Activated CD8-positive, alpha-beta T cell treated with anti-CD3 and anti-CD28 coated beads for 36 hours (primary cell): ENCODE measurements at places on chromosomes 7 and 10. TPM values are rescaled to one million over a fixed set of nuclear protein-coding genes. Genes with fewer than 3 reads are reported as not detected.

Gene TUBAL3
- not detected for total RNA-seq

Gene TEX47
- total RNA-seq, result not detected

Gene WNT8B
- 0.38 TPM for total RNA-seq

Gene TFEC
- not detected for total RNA-seq

Gene ADAMTS14
- total RNA-seq, result 0.16 TPM

Gene HTR5A
- not detected for total RNA-seq

Gene HMX3
- total RNA-seq, result 0.45 TPM

DNA sequence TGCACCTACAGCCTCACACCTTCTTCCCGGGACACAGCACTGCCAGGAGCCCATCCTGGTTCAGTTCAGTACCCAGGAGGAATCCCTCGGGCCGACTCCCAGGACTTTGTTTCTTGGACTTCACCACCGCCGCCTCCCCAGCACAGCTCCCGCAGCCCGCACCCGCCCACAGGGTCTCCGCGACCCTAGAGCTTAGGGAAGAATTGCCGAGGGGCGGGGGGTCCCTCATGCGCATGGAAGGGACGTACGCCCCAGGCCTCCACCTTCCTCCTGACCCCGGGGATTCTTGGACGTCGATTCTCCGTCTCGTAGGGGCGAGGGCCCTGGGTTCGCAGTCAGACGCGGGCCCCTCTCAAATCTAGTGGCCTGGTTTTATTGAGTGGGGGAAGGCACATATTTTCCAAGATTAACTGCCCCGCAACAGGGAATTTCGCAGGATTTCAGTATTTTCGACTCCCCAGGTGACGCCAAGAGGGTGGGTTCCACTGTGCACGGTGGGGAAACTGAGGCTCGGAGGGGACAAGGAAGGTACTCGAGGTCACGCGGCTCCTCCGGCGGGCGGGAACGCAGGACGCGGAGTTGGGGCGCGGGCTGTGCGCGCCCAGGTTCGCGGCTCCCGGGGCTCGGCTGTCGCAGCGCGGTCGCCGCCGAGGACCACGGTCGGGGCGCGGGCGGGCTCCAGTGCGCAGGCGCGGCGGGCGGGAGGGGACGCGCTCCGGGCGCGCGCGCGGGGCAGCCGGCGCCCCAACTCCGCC lies at the start of gene ADCY1:
Gene ADCY1, plus strand, starts transcription at position 708 of the 755 bp plus-strand sequence. CDS start 176 bp downstream, outside the sequence.
- no peak within 1 kb of the TSS for H3K27ac ChIP-seq
- no peaks in the 10 kb centered on the region for H3K4me1 ChIP-seq
- no peaks in the 10 kb centered on the region for H3K36me3 ChIP-seq
- peak within 1 kb of the TSS; percentile 38 for H3K4me3 ChIP-seq
- H3K27me3 ChIP-seq, result peaks cover 35% of the 10 kb centered on the region

GRCh38 chr10:77431209-77431611 lies 206.4 kb downstream of the KCNMA1 start:
- no peak overlapping the region for H3K4me3 ChIP-seq
- DNase-seq, result no peak
- no peaks in the 10 kb centered on the region for H3K4me1 ChIP-seq
- H3K27me3 ChIP-seq, result peaks cover 8% of the 10 kb centered on the region
- no peak overlapping the region for H3K27ac ChIP-seq

DNA sequence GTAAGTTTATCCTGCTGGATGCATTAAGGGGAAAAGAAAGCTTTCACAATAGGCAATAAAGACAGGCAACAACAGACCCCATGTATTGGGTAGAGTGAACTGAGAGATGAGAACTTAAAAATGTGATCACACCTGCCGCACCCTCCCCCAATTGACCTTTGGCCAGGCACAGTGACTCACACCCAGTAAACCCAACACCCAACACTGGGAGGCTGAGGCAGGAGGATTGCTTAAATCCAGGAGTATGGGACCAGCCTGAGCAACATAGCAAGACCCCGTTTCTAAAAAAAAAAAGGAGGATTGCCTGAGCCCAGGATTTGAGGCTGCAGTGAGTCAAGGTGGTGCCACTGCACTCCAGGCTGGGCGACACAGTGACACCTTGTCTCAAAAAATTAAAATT lies 86.9 kb downstream of the MPP7 start:
- no peak overlapping the region for H3K4me3 ChIP-seq
- H3K4me1 ChIP-seq, result peaks cover 30% of the 10 kb centered on the region
- no peaks in the 10 kb centered on the region for H3K27me3 ChIP-seq
- peaks cover 6% of the 10 kb centered on the region for H3K36me3 ChIP-seq
- H3K27ac ChIP-seq, result no peak overlapping the region
- DNase-seq, result peak; percentile 29

- H3K4me1 ChIP-seq, result no peaks in the 10 kb centered on the region
- H3K27ac ChIP-seq, result no peak overlapping the region
- DNase-seq, result no peak
- H3K36me3 ChIP-seq, result no peaks in the 10 kb centered on the region
- H3K4me3 ChIP-seq, result no peak overlapping the region
These were observed 507.2 kb downstream of the TCERG1L start for GRCh38 chr10:130804281-130804680.

GRCh38 chr10:77187376-77187999 lies 450.1 kb downstream of the KCNMA1 start:
- H3K36me3 ChIP-seq, result no peaks in the 10 kb centered on the region
- no peak overlapping the region for H3K4me3 ChIP-seq
- no peaks in the 10 kb centered on the region for H3K4me1 ChIP-seq
- H3K27me3 ChIP-seq, result peaks cover 9% of the 10 kb centered on the region
- no peak for DNase-seq

GRCh38 chr7:30710669-30711068 lies 28.4 kb upstream of the CRHR2 start:
- no peak for DNase-seq
- no peaks in the 10 kb centered on the region for H3K36me3 ChIP-seq
- no peaks in the 10 kb centered on the region for H3K27me3 ChIP-seq
- no peak overlapping the region for H3K27ac ChIP-seq
- H3K4me1 ChIP-seq, result no peaks in the 10 kb centered on the region

- no peaks in the 10 kb centered on the region for H3K27me3 ChIP-seq
- H3K4me1 ChIP-seq, result no peaks in the 10 kb centered on the region
- no peaks in the 10 kb centered on the region for H3K36me3 ChIP-seq
- no peak overlapping the region for H3K4me3 ChIP-seq
These were observed 11.7 kb upstream of the TMEM106B start for GRCh38 chr7:12199363-12199762.

DNA sequence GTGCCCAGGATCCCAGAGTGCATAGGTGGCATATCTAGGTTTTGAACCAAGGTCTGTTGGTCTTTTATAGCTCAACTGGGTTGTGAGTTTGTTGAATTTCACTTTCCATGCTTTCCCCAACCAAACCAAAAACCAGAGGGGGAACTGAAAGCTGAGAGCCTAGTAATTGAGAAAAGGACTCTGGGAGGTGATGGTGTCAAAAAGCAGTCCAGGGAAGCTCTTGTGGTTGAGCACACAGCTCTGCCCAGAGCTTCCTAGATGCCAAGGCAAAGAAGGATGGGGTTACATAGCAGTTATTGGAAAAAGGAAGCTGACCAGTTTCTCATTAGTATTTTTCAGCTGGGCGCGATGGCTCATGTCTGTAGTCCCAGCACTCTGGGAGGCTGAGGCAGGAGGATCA lies 9.9 kb downstream of the POR start:
- H3K4me3 ChIP-seq, result no peak overlapping the region
- no peak for DNase-seq
- H3K4me1 ChIP-seq, result peaks cover 26% of the 10 kb centered on the region
- H3K27ac ChIP-seq, result no peak overlapping the region

- peaks cover 5% of the 10 kb centered on the region for H3K27me3 ChIP-seq
- H3K27ac ChIP-seq, result no peak overlapping the region
- H3K36me3 ChIP-seq, result no peaks in the 10 kb centered on the region
- no peak overlapping the region for H3K4me3 ChIP-seq
- H3K4me1 ChIP-seq, result peaks cover 5% of the 10 kb centered on the region
- no peak for DNase-seq
These were observed 40.1 kb downstream of the BPGM start for GRCh38 chr7:134686786-134687185.

- H3K27me3 ChIP-seq, result no peaks in the 10 kb centered on the region
- peaks cover 12% of the 10 kb centered on the region for H3K4me1 ChIP-seq
- no peak overlapping the region for H3K4me3 ChIP-seq
- peaks cover 4% of the 10 kb centered on the region for H3K36me3 ChIP-seq
- DNase-seq, result no peak
- H3K27ac ChIP-seq, result no peak overlapping the region
These were observed 25.6 kb downstream of the BLVRA start for GRCh38 chr7:43784030-43784584.

- H3K27ac ChIP-seq, result no peak overlapping the region
- no peaks in the 10 kb centered on the region for H3K27me3 ChIP-seq
- no peak for DNase-seq
- no peaks in the 10 kb centered on the region for H3K36me3 ChIP-seq
These were observed 4.6 kb upstream of the CYP2C19 start for GRCh38 chr10:94757916-94758315.

- H3K4me3 ChIP-seq, result no peak overlapping the region
- no peaks in the 10 kb centered on the region for H3K27me3 ChIP-seq
- peaks cover 2% of the 10 kb centered on the region for H3K4me1 ChIP-seq
These were observed 95.2 kb downstream of the CLEC2L start for GRCh38 chr7:139618482-139619366.

DNA sequence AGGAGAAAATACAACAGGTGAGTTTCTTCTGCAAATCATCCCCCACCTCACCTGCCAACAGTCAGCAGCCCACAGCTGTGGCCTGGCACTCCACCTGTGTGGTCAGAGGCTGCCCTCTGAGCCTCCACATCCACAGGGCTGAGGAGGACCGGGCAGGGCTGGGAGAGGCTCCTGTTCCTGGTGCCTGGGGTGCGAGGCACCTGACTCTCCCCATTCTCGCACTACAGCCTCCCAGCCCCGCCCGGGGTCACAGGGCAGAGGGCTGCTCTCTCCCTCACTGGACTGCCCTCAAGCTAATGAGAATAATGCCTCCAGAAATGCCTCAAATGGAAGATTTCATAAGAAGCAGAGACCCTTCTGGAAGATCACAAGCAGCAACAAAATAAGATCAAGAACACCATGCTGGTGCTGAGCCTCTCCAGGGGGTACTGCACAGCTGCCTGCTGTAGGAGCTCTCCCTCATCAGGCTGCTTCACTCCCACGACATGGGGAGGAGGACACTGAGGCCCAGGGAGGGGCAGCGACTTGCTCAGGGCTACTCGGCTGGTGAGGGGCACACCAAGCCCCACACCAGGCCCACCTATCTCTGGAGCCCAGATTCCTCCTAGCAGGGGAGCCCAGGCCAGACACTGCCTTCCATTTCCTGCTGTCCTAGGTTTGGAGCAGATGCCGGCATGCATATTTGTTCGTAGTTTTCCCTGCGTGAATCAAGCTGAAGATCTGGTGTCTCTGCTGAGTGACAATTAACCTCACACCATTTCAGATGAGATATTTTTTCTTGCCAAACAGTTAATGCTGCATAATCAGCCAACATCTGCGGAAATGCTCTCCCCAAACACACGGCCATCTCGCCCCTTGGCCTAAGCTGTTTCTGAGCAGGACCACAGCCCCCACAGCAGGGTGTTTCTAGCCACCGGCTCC lies 76.5 kb downstream of the FAM53B start:
- no peak for DNase-seq
- peaks cover 3% of the 10 kb centered on the region for H3K36me3 ChIP-seq
- H3K27ac ChIP-seq, result peak overlapping the region; percentile 16
- peaks cover 38% of the 10 kb centered on the region for H3K4me1 ChIP-seq
- H3K4me3 ChIP-seq, result no peak overlapping the region

GRCh38 chr7:79308192-79308591 lies 145.3 kb downstream of the MAGI2 start:
- no peaks in the 10 kb centered on the region for H3K4me1 ChIP-seq
- DNase-seq, result no peak

DNA sequence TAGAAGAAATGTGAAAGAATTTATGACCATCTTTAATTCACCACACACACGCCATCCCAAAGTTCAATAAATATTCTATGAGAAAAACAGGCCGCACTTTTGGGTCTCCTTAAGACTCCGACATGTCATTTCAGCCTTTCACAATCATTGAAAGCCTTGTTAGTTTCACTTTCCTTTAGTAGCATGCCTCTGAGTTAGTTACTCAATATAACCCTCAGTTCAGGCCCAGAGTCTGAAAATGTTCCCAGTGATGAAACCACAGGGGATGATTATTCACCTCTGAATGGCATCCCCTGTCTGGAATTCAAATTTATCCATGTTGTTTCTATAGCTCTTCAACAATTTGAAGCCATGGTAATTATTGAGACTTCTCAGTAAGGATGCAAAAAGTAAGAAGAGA lies 278.1 kb upstream of the NRP1 start:
- DNase-seq, result no peak
- H3K4me1 ChIP-seq, result no peaks in the 10 kb centered on the region
- H3K27me3 ChIP-seq, result peaks cover 2% of the 10 kb centered on the region

DNA sequence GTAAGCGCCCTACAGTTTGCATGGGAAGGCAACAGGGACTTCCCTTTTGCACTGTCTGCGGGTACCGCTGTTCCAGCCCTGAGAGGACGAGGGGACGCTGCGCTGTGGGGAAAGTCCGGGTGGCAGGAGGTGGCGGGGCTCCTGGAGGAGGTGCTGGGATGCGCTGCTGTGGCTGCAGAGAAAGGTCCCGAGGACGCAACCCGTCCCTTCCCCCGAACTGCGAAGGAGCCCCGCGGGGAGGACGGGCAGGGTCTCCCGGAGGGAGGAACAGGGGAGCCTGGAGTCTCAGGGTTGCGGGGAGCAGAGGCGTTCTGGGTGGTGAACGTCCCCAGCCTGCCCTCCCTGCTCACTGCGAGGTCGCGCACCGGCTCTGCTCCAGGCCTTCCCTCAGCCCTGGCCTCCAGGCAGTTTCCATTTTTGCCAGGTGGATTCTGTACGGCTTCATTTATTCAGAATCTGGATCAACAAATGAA lies 91.6 kb downstream of the CXCL12 start:
- no peak overlapping the region for H3K4me3 ChIP-seq
- no peak for DNase-seq
- no peaks in the 10 kb centered on the region for H3K4me1 ChIP-seq

DNA sequence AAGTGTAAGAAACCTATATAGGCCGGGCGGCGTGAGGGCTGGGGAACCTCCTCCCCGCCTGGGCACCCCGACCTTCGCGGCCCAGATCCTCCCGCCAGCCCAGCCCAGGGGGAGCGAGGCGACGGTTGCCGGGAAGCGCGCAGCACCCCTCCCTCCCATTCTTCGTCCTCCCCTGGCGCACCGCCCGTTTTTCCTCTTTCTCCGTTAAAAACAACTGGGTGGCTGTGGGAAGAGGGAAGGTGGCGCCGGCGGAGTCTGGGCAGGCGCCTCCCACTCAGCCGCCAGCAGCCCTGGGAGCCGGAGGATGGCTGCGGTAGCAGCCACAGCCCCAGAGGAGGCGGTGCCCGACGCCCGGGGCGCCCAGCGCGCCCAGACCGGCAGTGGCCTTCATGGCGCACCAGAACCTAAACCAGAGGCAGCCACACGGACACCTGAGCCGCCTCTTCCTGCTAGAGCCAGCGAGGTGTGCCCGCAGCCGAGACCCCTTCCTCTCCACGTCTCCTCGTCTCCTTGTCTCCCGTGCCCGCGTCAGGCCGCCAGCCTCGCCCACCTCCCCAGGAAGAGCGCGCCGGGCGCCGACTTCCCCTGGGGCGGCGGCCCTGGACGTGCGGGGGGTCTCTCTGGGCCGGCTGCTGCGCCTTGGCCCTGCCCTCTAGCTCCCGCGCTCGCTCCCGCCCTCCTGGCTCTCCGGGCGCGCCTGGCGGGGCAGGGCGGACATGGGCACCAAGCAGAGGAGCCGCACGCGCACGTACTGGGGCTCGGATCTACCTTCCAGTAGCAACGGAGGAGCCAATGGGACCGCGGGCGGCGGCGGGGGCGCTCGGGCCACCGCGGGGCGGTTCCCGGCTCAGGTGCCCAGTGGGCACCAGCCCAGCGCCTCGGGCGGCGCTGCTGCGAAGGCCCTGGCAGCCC lies 32.8 kb upstream of the SFTPD start:
- peak overlapping the region; percentile 64 for H3K4me3 ChIP-seq
- DNase-seq, result peak; percentile 32
- H3K4me1 ChIP-seq, result peaks cover 24% of the 10 kb centered on the region

GRCh38 chr7:49839863-49840645 lies 66.6 kb downstream of the VWC2 start:
- no peaks in the 10 kb centered on the region for H3K36me3 ChIP-seq
- H3K27me3 ChIP-seq, result peaks cover 2% of the 10 kb centered on the region
- H3K4me1 ChIP-seq, result no peaks in the 10 kb centered on the region
